ENCODE measurements at places on chromosomes 6 and 20.

DNA sequence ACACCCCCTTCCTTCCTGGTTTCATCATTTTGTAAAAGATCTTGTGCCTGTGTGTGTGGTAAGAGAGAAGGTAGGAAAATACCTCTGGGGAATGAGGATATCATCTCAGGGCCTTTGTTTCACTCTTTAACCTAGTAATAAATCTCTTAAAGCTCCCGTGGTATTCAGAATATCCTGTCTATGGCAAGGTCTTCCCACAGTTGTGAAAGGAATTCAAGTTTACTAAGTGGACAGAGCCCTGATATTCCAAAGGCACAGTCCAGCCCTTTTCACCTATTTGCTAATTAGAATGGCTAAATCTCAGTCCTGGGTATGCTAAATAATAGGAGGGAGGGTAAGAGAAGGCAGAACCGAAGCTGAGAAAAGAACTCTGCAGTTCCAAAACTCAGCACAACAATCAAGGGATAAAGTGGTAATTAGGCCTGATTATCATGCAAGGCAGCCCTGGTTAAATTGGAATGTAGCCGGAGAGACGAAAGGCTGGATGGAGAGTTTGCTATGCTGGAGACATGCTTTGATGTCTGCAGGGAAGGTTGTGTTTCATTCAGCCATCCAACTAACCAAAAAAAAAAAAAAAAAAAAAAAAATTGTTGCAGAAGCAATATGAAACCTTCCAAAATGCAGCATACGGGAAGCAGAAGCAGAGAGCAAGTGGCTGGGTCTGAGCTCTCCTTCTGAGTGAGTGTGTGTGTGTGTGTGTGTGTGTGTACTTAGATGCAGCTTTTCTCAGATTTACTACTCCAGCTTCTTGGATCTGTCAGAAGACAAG, 28.5 kb upstream of the PIM1 start:
- no peaks in the 10 kb centered on the region for H3K27me3 ChIP-seq
- H3K4me1 ChIP-seq: no peaks in the 10 kb centered on the region
- no peak overlapping the region for H3K4me3 ChIP-seq
- H3K36me3 ChIP-seq: no peaks in the 10 kb centered on the region
- H3K27ac ChIP-seq: no peak overlapping the region

- H3K27me3 ChIP-seq: peaks cover 16% of the 10 kb centered on the region
- peak; percentile 81 for DNase-seq
- no peaks in the 10 kb centered on the region for H3K4me1 ChIP-seq
- H3K27ac ChIP-seq: no peak overlapping the region
- no peak overlapping the region for H3K4me3 ChIP-seq
- H3K36me3 ChIP-seq: no peaks in the 10 kb centered on the region
These were observed 101.5 kb upstream of the ISM1 start for GRCh38 chr20:13119583-13119982.

- H3K27me3 ChIP-seq: no peaks in the 10 kb centered on the region
- H3K27ac ChIP-seq: no peak overlapping the region
- H3K4me1 ChIP-seq: no peaks in the 10 kb centered on the region
These were observed 52.5 kb upstream of the E2F3 start for GRCh38 chr6:20349225-20349624.

DNA sequence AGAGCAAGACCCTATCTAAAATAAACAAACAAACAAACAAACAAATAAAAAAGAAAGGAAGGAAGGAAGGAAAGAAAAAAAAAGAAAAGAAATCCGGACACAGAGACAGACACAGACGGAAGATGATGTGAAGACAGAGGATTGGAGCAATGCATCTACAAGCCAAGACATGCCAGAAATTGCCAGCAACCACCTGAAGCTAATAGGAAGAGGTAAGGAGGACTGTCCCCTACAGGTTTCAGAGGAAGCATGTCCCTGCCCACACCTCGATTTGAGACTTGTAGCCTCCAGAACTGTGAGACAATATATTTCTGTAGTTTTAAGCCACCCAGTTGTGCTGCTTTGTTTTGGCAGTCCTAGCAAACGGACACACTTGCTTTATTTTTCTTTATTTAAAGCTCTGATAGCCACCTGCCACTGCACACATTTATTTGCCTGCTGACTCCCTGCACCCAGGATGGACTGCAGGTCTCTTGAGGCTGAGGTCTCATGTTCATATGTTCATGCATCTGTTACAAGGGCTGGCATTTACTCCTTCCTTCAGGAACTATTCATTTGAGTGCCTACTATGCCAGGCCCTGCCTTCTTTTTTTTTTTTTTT, 20.7 kb upstream of the ZMYND8 start:
- H3K27ac ChIP-seq: no peak overlapping the region
- peaks cover 5% of the 10 kb centered on the region for H3K4me1 ChIP-seq
- no peak overlapping the region for H3K4me3 ChIP-seq
- no peaks in the 10 kb centered on the region for H3K27me3 ChIP-seq

- no peak for DNase-seq
- H3K4me3 ChIP-seq: no peak overlapping the region
- H3K27ac ChIP-seq: no peak overlapping the region
- H3K4me1 ChIP-seq: no peaks in the 10 kb centered on the region
- peaks cover 3% of the 10 kb centered on the region for H3K27me3 ChIP-seq
- H3K36me3 ChIP-seq: no peaks in the 10 kb centered on the region
These were observed 781.6 kb upstream of the CHD6 start for GRCh38 chr20:42399802-42400201.

DNA sequence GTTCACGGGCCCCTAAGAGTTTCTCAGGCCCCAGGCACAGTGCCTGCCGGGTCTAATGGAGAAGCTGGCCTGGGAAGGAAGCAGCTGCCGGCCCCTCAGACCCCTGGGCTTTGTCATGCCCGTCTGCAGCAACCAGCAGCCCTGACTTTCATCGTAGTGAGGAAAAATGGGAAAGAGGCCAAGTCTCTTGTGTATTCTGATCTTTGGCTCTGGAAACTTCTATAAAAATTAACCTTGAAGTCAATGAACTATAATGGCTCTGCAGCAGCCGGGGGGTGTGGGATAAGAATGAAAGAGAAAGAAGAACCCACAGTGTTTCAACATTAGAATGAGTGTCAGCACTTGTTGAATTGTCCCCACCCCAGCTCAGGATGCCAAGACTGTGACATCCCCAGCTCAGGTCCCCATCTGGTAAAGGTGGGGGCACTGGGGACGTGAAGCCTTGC, 12.9 kb downstream of the TGM2 start:
- H3K27me3 ChIP-seq: no peaks in the 10 kb centered on the region
- H3K4me1 ChIP-seq: peaks cover 16% of the 10 kb centered on the region
- no peaks in the 10 kb centered on the region for H3K36me3 ChIP-seq
- no peak for DNase-seq

GRCh38 chr6:116152620-116153019, 26.7 kb upstream of the COL10A1 start:
- H3K27ac ChIP-seq: no peak overlapping the region
- no peak overlapping the region for H3K4me3 ChIP-seq
- DNase-seq: no peak

- H3K36me3 ChIP-seq: peaks cover 94% of the 10 kb centered on the region
- no peak for DNase-seq
- no peaks in the 10 kb centered on the region for H3K4me1 ChIP-seq
- H3K27ac ChIP-seq: no peak overlapping the region
These were observed 194.8 kb downstream of the PREX1 start for GRCh38 chr20:48632825-48633619.

GRCh38 chr20:40652441-40652987, 36.5 kb downstream of the MAFB start:
- no peak for DNase-seq
- H3K36me3 ChIP-seq: no peaks in the 10 kb centered on the region
- no peak overlapping the region for H3K27ac ChIP-seq

DNA sequence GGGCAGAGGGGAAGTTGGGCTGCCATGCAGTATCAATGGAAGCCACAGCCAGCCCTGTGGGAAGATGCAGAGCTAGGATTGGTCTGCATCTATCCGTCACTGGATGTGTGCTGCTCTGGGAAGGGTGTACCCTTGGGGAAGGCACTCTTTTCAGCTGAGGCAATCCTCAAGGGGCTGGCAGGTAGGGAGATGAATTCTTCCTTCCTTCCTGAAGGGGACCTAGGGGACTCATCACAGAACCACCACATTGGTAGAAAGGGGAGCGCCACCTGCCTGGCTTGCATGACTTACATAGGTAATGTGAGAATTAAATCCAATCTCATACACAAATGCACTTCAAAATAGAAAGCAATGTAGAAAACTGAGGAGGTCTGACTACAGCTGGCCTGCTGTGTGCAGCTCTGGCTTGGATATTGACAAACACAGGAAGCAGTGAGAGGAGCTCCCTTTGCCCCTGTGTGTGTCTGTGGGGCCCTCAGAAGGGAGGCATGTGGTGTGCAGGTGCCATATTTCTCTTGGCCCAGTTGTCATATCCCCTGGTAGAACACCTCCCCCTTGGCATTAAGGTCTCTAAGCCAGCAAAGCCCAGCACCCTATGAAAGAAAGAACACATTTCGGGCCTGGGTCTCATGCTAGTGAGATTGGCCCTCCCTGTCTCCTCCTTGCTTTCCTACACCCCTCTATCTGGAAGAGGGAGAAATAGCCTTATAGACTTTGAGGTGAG, 260.3 kb upstream of the MOCS1 start:
- H3K27me3 ChIP-seq: no peaks in the 10 kb centered on the region
- no peak for DNase-seq
- H3K36me3 ChIP-seq: no peaks in the 10 kb centered on the region
- H3K4me3 ChIP-seq: no peak overlapping the region

Measured in common myeloid progenitor, CD34-positive (primary cell).